Kasumi-1 (cell line): ENCODE measurements at places on chromosomes 1 and 21.
A peak's percentile ranks its signal among the peaks of the same experiment; 100 is the strongest.

- no peak for DNase-seq
Measured at GRCh38 chr1:89121641-89122040, 4.3 kb downstream of the GBP2 start.

DNA sequence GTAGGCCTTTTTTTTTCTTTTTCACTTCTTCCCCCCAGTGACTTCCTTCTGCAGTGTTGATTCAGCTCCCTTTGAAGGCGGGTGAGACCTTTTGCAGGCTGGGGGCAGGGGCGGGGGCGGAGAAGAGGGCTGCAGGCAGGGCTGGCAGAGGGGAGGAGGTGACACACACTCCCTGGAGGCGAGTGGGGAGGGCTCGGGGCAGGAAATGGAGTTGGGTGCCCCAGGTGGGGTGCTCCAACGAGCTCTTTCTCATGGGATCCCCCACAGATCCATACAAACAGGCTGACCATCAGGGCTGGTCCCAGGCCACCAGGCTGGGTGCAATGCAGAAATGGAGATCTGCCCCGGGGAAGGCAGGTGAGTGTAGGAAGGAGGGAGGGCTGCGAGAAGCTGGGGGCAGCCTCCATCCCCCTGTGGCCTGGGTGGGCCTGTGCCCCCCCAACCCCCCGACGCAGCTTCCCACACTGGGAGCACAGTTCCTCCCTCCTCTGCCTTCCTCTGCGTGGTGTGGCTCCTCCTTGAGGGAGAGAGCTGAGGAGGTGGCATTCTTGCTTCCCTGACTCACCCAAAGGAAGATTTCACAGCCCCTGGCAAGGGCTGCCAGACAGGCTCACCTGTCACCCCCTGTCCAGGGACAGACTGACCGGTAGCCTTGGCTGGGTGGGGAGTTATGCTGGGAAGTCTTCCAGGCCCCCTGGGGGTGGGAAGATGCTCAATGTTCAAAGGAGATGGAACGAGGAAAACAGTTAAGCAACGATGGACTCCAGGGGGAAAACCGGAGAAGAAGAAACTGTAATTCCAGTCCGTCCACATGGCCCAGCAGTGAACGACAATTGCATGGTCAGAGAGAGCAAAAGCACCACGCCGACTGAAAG, 7.1 kb upstream of the ITGB2 start:
- peak; percentile 88 for DNase-seq

DNA sequence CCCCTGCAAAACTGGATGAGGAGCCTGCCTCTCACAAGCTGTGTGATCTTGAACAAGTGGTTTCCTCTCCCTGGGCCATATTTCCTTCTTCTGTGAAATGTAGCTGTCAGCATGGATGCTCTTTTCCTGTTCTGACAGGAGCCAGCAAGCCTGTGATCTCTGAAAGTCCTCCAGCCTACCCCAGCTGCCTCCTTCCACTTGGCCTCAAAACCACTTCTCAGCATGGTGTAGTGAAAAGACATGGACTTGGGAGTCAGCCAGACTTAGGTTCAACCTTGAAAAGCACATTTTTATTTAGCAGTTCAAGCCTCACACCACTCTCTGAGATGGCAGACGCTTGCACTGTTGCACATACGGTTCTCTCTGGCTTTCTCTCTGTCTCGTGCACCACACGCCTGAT, 292.9 kb upstream of the DUSP10 start:
- peak; percentile 96 for DNase-seq

DNA sequence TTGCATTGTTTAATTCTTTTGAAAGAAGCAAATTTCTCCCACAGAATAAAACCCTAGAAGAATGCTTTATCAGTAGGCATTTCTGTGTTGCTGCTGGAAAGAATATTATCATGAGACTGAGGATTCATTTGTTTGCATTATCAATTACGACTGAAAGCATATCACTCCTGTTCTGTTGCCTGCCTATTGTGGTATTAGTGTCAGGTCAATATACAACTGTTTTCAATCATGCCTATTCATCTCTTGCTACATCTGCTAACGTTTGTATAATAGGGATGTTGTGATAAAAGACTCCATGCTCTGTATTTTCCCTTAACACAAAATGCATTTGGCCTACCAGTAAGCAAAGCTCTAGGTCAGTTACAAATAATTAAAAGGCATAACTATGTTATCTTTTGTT, 221.5 kb downstream of the PTPRC start:
- DNase-seq: no peak

- DNase-seq: no peak
Measured at GRCh38 chr1:67764633-67765032, 68.6 kb downstream of the GNG12 start.

GRCh38 chr1:5994713-5995621, 2.7 kb upstream of the NPHP4 start:
- no peak for DNase-seq

- no peak for DNase-seq
Measured at GRCh38 chr1:185467122-185467521, 150.1 kb upstream of the IVNS1ABP start.

GRCh38 chr1:202037706-202038296, 27.4 kb downstream of the ELF3 start:
- no peak for DNase-seq

DNA sequence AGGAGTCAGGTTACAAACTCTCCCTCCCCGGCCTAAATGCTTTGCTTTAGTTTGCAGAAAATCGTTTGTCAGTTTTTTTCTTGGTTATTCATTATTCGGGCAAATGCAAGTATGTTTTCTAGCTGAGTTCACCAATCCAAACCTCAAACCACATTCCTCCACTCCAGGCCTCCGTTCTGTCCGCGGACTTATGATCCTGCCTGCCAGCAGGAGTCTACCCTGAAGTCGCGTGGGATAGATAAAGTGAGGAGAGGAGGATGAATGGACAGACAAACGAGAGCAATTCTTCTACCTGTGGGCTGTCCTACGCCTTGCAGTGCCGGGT, 1.3 kb downstream of the ADAMTS1 start:
- DNase-seq: peak; percentile 29

DNA sequence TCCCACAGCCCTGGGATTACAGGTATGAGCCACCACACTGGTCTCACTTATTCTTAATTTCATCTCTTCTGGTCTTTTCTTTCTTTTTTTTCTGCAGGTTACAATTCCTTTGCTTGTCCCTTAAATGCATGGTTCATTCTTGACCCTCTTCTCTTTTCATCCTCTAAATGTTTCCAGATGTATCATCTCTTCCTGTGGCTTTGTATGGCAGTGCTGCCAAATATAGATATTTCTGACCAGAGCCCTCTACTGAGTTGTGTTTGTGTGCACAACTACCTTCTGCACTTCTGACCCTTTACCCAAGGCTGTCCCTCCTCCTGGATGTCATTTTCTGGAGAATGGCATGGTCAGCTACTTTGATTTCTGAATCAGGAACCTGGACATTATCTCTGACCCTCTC, 32.5 kb downstream of the OLFML3 start:
- DNase-seq: no peak

DNA sequence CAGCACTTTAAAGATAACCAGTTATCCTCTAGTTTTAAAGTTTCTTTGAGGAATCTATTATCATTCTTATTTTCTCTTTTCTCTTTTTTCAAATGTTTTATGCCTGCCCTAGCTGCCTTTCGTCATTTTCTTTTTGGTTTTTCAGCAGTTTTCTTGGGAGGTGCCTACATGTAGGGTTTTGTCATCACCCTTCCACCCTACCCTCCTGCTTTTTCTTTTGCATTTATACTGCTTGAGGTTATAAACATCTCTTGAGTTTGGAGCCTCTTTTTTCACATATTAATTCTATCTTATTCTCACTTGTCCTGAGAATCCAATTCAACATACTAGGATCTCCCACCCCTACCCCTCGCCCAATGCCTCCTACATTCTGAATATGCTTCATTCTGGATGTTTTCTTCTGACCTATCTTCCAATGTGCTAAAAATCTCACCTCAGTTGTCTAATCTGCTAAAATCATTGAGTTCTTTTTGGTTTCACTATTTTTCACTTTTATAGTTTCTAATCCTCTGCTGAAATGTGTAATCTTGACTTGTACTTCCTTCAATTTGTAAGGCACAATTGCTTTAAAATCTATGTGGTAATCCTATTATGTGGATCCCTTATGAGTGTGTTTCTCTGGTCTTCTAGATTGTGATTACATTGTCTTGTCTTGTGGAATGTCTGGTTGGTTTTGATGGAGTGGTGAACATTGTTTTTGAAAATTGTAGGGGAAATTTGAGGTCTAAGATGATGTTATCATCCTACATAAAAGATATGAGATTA, 38.7 kb downstream of the MIA3 start:
- no peak for DNase-seq

GRCh38 chr1:42891465-42892138, 45.2 kb downstream of the ZNF691 start:
- no peak for DNase-seq

- DNase-seq: no peak
Measured at GRCh38 chr1:111454859-111455641, 5.8 kb downstream of the ATP5PB start.

GRCh38 chr21:17402937-17403336, 109.9 kb upstream of the CXADR start:
- no peak for DNase-seq

- DNase-seq: no peak
Measured at GRCh38 chr1:25003000-25003399, 72.9 kb upstream of the RUNX3 start.

DNA sequence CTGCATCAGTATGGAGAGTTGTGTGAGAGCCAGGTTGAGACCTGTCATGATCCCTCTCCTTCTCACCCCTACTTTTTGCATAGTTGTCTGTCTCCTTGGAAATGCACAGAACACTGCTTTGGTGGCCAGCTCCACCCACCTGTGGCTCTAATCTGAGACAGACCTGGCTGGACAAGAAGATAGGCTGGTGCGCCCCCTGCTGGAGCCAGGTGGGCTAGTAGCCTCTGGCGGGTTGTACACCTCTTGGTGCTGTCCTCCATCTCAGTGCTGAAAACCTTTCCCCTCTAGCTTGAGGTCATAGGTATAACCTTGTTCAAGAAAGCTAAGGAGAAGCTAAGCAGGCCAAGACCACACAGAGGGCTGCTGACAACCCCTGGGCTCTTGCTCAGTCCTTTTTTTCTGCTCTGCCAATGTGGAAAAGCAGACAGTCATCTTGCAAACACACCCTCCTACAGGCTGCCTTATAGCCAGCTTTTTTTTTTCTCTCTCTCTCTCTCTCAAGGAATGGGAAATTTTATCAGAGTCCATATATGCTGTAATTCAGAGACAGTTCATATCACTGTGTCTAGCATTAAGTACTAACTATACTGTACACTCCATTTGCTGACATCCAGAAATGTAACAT, 58.8 kb upstream of the SPATA6 start:
- peak; percentile 18 for DNase-seq

DNA sequence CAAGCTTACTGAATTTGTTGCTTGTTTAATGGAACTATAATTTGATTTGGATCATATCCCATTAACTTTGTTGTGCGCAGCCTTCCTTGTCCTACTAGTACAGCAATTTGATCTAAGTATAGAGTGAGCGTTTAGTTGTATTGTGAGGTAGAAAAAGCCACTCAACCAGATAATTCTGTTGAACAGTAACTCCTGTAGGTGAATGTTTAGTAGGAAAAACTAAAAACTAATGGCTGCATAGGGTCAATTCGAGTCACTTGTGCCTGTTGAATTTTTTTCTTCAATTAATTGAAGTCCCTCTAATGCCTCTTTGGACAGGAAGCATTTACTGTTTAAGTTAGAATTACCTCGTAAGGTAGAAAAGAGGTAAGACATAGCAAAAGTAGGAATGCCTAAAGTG, 15.0 kb upstream of the EPHX1 start:
- DNase-seq: no peak

DNA sequence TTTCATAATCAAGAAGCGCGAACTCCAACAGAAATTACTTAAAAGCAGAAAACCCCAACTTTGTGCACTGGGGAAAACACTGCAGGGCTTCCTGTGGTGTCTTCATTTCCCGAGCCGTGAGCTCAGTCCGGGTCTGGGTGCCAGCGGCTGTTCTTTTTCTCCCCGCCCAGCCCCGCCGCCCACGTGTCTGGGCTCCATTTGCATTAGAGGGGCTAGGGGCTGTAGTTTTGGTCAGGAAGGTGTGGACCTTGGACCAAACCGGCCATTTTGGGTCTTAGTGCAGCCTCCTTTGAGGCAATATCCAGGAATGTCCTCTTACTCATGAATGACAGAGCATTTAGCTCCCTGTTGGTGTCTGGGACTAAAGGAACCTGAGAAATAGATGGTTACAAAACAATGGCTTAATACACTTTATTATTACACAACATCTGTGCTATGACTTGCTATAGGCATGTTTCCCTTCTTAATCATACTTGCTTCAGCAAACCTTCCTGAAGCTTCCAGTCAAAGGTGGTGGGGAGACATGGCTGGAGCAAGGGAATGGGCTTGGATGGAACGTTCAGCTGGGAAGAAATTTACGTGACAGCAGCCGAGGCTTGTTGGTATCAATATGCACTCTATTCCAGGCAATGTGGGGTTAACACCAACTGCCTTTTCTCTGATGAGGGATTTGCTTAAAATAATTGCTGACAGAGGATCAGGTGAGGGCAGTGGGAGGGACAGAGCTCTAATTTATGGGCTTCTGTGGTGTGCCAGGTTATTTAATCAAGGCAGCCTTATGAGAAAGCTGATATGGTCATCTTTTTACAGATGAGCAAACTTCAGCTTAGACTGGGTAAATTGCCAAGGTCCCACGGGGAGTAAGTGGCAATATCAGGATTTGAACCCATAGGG, 1.1 kb downstream of the AGTRAP start:
- DNase-seq: no peak

DNA sequence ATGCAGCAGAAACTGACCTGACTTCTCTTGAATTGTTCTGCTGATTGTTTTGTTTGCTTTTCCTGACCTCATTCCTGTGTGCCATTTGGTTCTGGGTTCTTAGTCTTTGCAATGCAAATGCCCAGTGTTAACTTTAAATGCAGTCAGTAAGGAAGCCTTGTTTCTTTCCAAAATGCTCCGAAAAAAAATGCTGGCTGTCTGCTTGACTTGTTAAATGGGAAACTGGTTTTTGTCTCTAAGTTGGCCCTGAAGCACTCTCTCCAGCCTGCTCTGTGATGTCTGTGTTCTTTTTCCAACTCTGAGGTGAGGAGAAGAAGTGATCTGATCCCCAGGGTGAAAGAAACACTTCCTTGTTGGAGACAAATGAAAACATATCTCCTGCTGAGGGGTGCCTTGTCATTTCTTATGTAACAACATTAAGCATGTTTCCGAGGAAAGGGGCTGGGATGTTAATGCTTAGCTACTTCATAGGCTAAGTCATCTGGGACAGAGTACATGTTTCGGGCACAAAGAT, 256.3 kb upstream of the ADGRL4 start:
- DNase-seq: no peak

- DNase-seq: peak; percentile 39
Measured at GRCh38 chr1:95953015-95953414, 719.0 kb downstream of the RWDD3 start.

DNA sequence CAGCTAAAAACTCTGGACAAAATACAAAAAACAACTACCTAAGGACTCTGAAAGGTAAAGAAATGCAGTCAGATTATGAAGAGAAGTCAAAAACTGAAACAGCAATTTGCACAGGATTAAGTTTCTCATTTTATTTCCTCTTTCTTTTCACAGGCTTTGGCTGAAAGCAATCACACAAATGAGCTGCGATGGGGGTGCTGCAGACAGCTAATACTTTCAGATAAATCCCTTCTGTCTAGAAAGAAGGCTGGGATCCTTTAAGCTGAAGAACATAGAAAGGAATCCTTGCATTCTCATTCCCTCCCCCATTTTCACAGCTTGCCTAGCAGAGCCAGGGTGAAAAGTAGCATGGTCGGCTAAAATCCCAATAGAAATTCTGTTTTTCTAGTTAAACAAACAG, 32.0 kb upstream of the PRDX6 start:
- no peak for DNase-seq
